ENCODE measurements at places on chromosomes 2 and 18.

DNA sequence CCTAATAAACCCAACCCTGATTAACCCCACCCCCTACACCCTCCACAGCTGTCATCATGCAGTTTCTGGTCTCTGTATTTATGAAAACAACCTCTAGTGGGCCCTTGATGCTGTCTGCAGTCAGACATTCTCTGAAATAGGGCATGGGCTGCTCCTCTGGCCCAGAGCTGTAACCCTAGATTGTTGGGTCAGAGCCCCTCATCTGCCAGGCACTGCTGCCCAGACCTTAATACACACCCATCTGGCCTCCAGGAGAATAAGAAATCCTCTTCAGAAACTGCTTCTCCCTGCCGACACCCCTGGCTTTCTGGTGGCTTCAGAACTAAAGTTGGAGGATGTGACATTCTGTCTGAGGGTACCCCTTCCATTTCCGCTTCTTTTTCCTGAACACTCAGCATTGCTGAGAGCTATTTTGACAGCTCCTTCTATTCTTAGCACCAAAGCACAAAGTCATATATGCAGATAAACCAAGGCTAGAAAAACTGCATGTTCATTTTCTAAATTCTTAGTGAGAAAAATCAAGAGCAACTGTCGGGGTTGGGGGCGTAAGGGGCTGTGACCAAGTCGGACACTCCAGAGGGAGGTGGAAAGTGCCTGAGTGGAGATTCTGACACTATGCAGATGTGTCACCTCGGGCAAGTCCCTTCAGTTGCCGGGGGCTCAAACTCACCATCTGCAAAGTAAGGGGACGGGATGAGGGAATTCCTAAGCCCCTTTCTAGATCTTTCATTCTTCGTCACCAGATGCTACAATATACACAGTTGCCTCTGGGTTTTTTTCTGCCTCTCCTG, 28.7 kb downstream of the SRSF7 start:
- DNase-seq = no peak

- no peak for DNase-seq
Measured at GRCh38 chr2:8214036-8214615, 467.7 kb upstream of the ID2 start.

DNA sequence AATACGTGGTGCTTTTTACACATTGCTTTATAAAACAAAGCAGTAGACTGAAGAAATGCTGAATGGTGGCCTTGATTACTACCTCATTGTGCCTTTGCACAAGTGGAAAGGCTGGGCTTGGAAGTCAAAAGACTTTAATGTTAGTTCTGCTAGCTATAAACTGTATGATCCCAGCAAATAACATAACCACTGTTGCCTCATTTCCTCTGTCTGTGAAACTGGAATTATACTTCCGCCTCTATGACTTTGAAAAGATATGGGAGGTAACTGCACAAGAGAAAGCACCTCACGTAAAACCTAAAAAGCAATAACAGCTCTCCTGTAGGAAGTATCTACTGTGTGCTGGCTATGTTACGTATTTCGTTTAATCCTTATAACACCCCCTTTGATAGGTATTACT, 43.4 kb upstream of the DSC1 start:
- DNase-seq = no peak

DNA sequence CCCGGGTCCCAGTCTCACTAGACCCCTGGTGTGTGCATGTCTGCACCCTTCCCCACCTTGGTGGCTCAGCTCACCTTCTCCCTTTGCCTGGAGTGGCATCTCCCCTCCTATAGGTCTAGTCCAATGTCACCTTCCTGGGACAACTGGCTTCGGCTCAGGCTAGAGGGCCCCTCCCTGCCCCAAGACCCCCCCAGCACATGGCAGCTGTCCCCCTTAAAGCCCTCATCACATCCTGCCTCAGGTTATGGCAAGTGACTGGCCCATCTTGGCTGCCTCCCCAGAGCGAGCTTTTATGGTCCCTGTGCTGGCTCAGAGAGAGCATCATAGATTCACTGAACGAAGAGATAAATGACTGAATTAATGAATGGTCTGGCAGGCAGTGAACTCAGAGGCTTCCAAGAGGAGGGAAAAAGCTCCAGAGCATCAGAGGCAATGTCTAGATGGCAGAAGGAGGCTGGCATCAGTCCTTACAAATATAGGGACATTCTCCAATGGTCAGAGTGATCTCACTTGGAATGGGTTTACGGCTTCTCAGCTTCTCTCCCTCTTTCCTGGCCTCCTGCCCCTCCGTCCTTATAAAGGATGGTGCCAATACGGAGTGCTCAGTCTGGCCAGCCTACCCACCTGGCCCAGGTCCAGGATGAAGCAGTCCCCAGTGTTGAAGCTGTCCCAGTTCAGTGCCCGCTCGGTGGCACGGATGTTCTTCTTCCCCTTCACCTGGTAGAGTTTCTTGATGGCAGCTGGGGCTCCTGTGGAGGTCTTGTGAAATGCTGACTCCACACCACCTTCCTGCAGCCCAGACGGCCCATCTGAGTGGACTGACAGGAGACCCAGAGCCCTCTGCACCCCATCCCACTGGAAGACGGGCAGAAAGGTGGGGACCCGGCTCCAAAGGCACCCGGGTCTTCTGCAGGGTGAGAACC, 9.4 kb downstream of the CAPG start:
- peak; percentile 55 for DNase-seq

DNA sequence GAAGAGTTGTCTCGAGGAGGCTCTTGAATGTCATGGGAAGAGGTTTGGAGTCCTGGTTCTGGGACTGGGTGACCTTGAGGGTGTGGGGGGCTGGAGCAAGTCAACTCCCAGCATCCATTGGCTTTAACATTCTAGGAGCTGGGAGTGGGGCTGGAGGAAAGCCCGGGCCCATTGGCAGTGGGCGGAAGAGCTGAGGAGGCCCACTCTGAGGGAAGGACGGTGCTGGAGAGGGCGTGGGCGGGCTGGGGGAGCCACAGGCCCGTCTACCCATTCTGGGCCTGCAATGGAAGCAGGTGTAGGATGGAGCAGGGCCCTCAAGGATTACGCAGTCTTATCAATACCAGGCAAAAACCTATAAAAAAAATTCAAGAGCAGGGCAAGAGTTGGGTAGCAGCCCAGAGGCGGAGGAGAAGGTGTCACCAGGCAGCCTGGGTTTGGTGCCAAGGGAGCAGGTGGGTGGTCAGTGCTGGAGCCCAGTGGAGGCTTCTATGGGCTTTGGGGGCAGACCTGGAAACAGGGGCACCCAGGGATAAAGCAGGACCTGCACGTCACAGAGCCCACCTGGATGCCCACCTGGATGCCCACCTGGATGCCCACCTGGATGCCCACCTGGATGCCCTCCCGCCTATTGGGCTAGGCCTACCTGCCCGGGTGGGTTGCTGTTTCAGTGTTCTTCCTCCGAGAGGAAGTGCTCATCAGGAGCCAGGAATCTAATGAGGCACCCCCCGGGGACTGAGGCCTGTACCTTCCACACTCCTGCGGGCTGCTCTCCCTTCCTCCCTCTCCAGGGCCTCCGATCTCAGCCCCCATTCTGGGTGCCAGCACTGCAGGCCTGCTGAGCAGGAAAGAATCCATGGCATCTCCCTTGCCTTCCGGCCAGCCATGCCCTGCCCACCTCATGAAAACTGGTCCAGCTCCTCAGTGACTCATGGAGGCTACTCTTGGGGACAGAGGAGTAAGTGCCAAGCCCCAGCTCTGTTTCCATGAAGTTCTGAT, 71.3 kb downstream of the CTIF start:
- no peak for DNase-seq

DNA sequence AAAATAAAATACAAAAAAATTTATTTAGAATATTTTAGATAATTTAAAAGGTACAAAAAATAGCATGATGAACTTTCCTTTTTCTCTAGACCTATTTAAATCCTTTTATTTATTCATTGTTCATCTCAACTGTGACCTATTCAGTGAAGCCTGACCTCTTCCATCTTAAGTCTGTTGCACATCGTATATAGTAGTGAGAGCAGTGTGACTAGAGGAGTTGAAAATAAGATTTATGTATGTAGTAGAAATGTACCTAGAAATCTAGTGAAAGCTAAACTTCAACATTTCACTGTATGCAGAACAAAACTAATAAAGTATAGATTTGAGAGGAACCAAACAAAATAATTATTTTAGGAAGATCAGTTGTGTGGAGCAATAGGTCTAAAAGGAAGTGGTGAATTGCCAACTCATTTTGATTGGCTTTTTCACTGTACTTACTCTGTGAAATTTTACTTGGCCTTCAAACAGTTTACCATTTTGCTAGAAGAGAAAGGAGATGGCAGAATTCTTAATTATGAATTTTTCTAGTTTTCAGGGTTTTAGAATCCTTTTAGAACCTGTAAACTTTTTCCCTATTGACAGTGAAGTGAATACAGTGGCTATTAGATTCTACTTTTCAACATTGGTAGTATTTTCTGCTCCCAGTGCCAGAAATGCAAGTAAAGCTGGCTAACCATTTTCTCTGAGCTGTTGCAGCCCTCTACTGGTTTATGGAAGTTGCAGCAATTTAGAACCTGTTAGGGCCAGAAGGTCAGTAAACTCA, 11.0 kb downstream of the ANKRD12 start:
- no peak for DNase-seq

GRCh38 chr18:25164848-25165811, 186.8 kb downstream of the ZNF521 start:
- DNase-seq = no peak

GRCh38 chr2:116737951-116738350, 1076.5 kb upstream of the DDX18 start:
- DNase-seq = no peak

DNA sequence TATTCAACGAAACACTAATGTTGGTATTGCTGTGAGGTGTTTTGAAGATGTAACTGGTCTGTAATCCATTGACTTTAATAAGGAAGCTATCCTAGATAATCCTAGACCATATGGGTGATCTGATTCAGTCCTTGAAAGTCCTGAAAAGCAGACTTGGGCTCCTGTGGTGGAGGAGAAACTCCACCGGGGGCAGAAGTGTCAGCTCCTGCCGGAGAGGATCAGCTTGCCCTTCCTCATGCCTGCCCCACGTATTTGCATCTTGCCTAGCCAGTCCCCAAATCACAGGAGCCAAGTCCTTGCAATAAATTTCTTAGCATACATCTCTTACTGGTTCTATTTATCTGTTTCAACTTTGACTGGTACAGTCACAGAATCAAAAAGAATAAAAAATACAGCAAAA, 144.2 kb upstream of the DLGAP1 start:
- DNase-seq = no peak

DNA sequence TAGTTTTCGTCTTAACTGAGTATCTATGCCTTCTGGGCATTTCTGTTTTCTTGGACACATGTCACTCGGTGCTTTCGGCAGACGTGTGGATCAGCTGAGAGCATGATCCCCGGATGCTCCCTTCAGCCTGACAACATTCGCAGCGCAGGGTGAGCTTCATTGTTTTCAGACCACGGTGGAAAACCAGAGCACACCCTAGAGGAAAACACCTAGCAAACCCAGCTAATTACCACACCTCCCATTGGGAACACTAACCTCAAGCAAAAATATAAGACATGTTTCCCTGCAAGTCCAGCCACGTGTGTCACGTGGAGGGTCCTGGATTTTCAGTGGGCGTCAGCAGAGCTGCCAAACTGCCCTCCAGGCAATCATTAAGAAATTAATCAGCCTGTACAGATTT, 31.0 kb downstream of the ANKRD29 start:
- DNase-seq = no peak

GRCh38 chr18:79169958-79170555, 100.9 kb downstream of the ATP9B start:
- DNase-seq = no peak

DNA sequence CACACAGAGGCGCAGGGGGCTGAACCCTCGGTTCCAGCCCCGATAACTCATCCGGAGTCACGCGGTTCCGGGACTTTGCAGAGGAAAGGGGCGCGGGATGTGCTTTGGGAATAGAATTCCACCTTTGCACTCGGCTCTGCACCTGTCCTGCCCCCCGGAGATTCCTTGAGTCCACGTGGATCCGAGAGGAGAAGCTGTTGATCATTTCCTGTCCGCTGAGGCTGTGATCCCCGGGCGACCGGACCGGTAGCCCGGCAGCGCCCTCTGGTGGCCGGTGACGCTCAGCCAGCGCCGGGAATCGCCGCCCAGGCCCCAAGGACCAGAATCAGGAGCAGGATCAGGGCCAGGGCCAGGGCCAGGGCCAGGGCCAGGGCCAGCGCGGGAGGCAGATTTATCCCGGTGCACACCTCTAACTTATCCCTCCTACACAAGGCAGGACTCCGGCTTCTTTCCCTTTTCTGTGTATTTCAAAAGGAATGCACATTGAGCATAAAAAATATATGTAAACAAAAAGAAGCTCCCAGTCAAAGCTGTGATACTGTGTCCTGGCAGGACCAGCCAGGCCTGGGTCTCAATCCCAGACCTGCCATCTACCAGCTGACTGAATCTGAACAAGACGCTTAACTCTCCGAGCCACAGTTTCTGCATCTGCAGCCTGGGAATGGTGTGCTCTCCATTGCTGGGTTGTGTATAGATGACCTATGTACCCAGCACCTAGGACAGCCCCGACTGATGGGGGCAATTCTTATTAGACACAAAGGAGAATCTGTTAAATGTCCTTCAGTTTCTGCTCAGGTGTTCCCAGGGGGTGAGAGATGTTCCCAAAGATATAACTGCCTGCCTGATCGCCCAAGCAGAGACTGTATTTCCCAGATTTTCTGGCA, 8.5 kb upstream of the SPATA3 start:
- peak; percentile 90 for DNase-seq

GRCh38 chr2:119630121-119630520, 48.9 kb upstream of the TMEM177 start:
- DNase-seq = no peak

GRCh38 chr2:21438949-21439348, 315.2 kb downstream of the TDRD15 start:
- DNase-seq = no peak

GRCh38 chr18:35371412-35372195, 5.5 kb downstream of the ZNF396 start:
- no peak for DNase-seq

GRCh38 chr2:105382177-105382576, 16.7 kb downstream of the FHL2 start:
- no peak for DNase-seq

DNA sequence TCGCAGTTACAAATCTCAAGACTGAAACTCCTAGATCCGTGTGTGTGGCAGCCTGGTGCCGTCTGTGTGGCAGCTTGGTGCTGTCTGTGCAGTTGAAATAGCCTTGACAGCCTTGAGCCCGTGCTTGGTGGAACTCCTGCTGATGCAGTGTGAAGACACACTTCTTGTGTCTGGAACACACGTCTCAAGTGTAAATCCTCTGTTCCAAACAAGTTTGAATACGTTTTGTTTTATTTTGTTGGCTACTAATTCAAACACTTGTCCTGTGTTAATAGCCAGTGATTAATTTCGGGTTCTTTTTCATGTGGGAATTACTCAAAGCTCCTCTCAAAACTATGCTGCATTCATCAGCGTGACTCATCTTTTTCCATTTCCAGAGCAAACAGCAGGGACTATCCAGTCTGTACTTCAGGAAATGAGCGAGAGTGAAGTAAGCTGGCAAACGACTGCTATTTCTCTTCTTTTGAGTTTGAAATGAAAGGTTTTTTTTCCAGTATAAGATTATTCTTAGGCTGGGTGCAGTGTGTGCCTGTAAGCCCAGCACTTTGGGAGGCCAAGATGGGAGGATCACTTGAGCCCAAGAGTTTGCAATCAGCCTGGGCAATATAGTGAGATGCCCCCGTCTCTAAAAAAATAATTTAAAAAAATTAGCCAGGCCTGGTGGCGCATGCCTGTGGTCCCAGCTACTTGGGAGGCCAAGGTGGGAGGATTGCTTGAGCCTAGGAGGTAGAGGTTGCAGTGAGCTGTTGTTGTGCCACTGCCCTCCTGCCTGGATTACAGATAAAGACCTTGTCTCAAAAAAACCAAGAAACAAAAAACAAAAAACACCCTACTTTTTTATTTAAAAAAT, 152.9 kb downstream of the SPP2 start:
- DNase-seq = no peak

- DNase-seq = no peak
Measured at GRCh38 chr2:47339745-47340541, 63.0 kb upstream of the MSH2 start.
